ENCODE measurements at places on chromosomes 7 and 10. TPM values are rescaled to one million over a fixed set of nuclear protein-coding genes. Genes with fewer than 3 reads are reported as not detected.

DNA sequence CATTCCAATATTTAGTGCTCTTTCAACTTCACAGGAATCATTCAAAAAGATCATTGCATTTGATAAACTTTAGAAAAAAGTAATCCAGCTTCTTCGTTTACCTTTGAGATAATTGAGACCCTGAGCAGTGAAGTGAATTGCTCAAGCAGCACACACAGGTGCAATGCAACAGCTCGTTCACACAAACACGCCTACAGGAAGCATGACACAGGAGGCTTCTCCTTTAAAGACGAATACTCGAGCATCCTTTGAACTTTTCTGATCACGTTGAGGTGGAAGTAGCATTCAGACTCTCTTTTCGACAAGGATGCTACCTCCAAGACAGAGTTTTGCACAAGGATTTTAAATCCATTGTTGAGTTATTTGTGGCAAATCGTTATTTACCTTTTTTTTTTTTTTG, 18.0 kb upstream of the RSU1 start:
- H3K27ac ChIP-seq, result no peak overlapping the region
- no peak overlapping the region for H3K4me3 ChIP-seq
- H3K4me1 ChIP-seq, result no peaks in the 10 kb centered on the region
- DNase-seq, result no peak

GRCh38 chr10:30055226-30055662, 4.1 kb downstream of the JCAD start:
- H3K36me3 ChIP-seq, result no peaks in the 10 kb centered on the region
- H3K27ac ChIP-seq, result no peak overlapping the region
- H3K4me3 ChIP-seq, result no peak overlapping the region
- H3K27me3 ChIP-seq, result peaks cover 22% of the 10 kb centered on the region
- peaks cover 21% of the 10 kb centered on the region for H3K4me1 ChIP-seq

- peak; percentile 83 for DNase-seq
- peak within 1 kb of the TSS; percentile 79 for H3K27ac ChIP-seq
Observed at GRCh38 chr10:30059209-30060107, at the start of gene JCAD. Gene JCAD (minus strand): TSS chr10:30059586. CDS start chr10:30047812, 11,774 bp downstream.

- DNase-seq, result no peak
- H3K27me3 ChIP-seq, result no peaks in the 10 kb centered on the region
- peaks cover 54% of the 10 kb centered on the region for H3K36me3 ChIP-seq
- H3K4me3 ChIP-seq, result peak overlapping the region; percentile 93
- peaks cover 58% of the 10 kb centered on the region for H3K4me1 ChIP-seq
Observed at GRCh38 chr7:26197153-26198115, 3.1 kb downstream of the HNRNPA2B1 start.

- peaks cover 99% of the 10 kb centered on the region for H3K36me3 ChIP-seq
- H3K27ac ChIP-seq, result no peak overlapping the region
- DNase-seq, result no peak
- H3K4me3 ChIP-seq, result no peak overlapping the region
Observed at GRCh38 chr10:101660256-101660655, 34.7 kb downstream of the FBXW4 start.

DNA sequence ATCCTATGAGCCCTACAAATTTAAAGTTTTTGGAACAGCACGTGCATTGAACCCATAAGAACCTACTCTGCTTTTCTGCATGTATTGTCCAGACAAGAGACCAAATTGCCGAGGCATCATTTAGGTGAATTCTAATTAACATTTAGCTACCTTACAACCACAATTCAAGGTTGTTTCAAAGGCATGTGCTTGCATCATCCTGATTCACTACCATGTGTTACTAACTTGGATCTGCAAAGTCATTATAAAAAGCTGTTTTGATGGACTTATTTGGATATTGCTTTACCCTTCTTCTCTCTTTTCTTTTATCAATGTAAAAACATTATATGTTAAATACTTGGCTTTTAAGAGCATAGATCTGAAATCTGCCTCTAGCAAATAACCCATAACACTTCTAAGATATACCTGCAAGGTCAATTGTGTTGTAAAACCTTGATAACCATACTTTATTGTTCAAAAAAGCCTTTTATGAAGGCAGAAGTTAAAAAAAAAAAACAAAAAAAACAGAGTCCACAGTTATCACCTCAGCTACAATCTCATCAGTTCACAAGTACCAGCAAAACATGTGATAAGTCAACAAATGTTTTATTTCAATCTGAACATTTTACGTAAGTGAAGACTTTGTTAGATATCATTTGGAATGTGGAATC, 51.9 kb downstream of the CFTR start:
- no peaks in the 10 kb centered on the region for H3K27me3 ChIP-seq
- no peak overlapping the region for H3K27ac ChIP-seq
- H3K36me3 ChIP-seq, result no peaks in the 10 kb centered on the region
- no peaks in the 10 kb centered on the region for H3K4me1 ChIP-seq

Gene SSC4D
- total RNA-seq, result not detected

- no peaks in the 10 kb centered on the region for H3K27me3 ChIP-seq
- H3K4me1 ChIP-seq, result no peaks in the 10 kb centered on the region
- H3K27ac ChIP-seq, result no peak overlapping the region
- DNase-seq, result no peak
Observed at GRCh38 chr10:69303632-69304051, 25.3 kb downstream of the HK1 start.
